ENCODE measurements at places on chromosomes 7 and 10. TPM values are rescaled to one million over a fixed set of nuclear protein-coding genes. Genes with fewer than 3 reads are reported as not detected.

GRCh38 chr10:125815764-125816163 lies 7.3 kb downstream of the UROS start:
- DNase-seq = no peak

Gene NAT16
- not detected for total RNA-seq

- DNase-seq = no peak
Observed at GRCh38 chr7:138243836-138244235, 167.6 kb downstream of the AKR1D1 start.

Gene TRIM50
- not detected for total RNA-seq

DNA sequence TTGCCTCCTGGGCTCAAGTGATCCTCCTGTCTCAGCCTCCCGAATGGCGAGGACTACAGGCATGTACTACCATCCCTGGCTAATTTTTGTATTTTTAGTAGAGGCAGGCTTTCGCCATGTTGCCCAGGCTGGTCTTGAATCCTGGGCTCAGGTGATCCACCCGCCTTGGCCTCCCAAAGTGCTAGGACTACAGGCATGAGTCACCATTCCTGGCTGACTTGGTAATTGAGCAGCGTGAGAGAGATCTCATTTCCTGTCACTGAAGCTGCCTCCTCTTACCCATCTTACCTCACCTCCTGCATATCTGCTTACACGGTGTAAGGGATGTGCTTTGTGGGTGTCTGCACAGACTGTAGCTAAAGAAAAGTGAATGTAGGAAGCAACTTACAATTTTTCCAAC lies 9.7 kb downstream of the IFIT3 start:
- DNase-seq = no peak

Gene PNLIPRP1
- not detected for total RNA-seq

Gene ASZ1
- not detected for total RNA-seq

GRCh38 chr7:44636926-44637325 lies 30.5 kb downstream of the OGDH start:
- DNase-seq = no peak

Gene ZNF33A
- total RNA-seq = 26.2 TPM

DNA sequence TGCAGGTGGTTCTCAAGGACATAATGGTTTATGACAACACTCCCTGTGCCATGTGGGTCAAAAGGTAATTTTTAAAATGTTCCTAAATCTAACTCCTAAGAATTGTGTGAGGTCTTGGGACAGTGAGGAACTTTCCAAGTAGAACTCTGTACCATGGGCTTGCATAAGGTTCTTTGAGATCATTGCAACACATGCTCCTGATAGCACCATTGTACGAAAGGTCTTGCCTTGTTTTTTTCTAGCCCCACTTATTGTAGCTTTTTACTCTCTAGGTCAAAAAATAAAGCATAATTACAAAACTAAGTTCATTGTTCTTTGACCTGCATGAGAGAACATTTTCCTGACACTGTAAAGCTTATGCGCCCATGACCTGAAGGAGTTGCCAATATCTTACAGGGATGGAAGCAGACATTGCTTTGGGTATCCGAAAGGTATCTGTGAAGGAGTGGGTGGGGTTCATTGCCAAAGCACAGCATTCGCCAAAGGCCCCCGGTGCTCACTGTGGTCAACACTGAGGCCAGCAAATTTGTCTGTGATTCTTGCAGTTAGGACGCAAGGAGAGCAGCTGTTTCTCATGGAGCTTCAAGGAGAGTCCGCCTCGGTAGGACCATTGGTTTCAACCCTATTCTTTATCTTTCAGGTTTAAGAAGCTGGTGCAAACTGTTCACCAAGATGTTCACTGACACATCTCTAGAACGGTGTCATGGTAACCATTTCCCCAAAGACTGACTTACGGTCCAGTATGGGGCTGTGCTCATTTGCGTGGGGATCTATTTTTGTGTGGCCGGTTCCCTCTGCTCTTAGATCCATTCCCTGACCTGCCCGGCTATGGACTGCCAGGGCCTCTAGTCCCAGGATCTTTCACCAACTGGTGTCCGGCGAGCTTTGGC lies 7.6 kb upstream of the PRKAG2 start:
- no peak for DNase-seq

Gene LIPJ
- total RNA-seq = not detected

- DNase-seq = no peak
Observed at GRCh38 chr7:50607524-50608125, 42.4 kb upstream of the DDC start.

DNA sequence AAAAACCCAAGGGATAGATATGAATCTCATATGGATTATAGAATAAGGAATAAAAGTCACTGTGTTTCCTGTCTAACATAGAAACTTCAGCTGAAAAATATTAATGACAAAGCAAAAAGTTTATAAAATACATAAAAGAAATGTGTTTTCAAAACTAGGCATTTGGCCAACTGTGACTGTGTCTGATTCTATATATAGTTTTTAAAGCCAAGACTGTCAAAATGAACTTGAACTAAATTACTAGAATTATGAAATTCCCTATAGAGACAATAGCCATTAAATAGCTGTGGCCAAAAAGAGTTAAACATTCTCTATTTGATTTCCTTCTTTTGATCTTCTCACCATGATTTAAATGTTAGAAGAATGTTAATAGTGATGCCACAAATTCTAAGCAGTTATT lies 311.2 kb upstream of the SEMA3D start:
- DNase-seq = no peak

DNA sequence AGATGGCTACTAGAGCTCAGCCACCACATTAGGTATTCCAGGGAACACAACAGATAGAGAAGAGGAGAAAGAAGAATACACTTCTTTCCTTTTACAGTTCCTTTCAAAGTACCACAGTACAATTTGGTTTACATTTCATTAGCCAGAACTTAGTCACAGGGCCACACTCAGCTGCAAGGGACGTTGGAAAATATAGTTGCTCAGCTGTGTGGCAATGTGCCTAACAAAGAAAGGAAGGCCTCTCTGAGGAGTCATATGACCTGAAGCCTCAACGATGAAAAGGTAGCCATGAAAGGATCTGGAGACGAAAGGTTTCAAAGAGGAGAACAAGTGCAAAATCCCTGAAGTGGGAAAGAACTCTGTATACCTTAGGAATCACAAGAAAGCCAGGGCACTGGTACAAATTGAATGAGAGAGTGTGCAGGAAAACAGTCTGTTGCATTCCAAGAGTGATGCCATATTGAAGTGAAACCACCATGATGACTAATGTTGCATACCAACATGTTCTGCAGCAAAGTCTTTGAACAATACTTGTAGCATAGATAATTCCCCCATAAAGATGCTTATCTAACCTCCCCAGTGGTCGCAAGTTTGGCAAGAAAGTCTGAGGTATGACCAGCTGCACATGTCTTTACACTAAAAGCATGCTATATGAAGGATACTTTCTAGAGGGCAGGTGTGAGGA lies 278.9 kb downstream of the HPSE2 start:
- DNase-seq = no peak

Gene LRRC61
- total RNA-seq = 10.8 TPM

Gene TAS2R38
- not detected for total RNA-seq

DNA sequence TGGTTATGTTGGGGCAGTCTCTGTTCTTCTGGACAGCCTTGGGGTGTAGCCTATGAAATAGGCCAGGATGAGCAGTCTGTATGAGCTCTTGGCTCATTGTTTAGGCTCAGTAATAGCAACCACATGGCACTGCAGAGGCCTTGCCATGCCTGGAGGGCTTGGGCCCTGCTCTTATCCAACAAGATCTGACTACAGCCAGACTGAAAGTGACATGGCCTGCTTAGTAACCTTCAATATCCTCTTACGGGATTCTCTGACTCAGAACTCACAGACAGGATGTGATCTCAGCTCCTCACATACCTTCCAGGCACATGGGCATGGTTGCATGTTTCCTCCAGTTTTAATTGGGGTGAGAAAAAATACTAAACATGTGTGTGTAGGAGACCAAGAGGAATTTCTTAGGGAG lies 289.3 kb downstream of the PTEN start:
- DNase-seq = peak; percentile 64

DNA sequence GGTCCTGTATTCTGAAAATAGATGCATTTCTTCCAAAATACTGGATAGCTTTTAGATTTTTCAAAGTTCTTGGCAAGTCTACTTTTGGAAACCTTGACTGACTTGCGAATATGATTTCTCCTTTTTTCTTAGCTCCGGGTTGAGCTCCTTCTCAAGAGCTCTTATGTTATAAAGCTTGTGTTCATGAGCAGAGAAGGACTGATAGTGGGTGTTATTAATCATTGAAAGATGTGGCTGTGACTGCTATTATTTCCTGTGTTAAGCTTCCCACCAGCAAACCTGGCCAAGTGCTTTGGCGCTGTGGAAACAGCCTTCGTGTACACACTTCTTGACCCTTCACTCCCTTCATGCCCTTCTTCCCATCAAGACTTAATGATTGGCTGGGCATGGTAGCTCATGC lies 98.2 kb downstream of the KIAA1217 start:
- no peak for DNase-seq

DNA sequence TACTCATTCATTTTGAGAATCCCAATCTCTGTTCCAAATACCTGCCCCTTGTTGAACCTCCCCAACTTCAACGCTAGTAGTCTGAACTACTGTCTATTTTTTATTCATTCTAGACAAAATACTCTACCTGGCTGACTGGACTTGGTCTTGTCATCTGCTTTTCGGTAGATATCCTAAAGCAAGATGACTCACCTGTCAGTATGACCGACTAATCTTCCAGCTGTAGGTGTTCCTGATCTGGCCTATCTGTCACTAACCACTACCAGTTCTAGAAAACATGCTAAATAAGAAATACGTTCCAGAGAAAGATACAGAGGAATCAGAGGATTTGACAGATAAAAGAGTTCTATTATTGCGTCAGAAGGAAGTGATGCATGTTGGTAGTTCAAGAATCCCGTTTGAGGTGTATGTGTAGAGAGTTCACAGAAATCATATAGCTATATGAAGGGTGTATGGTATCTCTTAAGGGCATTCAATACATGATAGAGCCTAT lies 81.1 kb downstream of the IDE start:
- no peak for DNase-seq

DNA sequence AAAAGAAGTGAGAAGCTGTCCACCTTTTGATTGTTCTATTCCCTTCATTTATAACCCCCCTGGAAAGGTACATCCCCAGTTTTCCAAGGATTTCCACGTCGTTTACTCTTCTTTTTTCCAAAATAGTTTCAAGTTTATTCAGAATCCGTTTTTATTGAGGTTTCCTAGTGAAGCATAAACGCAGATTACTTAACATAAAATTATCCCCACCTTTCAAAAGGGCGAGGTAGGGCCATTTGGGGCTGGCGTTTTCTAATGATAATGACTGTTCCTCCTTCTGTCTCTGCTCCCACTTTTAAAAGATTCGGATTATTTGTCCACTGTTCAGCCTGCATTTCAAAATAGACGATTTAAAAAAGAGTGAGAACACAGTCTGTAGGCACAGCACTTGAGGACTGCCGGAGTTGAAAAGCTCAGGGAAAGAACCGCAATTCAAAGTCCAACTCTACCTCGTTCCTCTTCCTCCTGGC lies 165.2 kb upstream of the PPP1R3A start:
- no peak for DNase-seq

- no peak for DNase-seq
Observed at GRCh38 chr7:46207931-46208634, 287.0 kb upstream of the IGFBP3 start.

DNA sequence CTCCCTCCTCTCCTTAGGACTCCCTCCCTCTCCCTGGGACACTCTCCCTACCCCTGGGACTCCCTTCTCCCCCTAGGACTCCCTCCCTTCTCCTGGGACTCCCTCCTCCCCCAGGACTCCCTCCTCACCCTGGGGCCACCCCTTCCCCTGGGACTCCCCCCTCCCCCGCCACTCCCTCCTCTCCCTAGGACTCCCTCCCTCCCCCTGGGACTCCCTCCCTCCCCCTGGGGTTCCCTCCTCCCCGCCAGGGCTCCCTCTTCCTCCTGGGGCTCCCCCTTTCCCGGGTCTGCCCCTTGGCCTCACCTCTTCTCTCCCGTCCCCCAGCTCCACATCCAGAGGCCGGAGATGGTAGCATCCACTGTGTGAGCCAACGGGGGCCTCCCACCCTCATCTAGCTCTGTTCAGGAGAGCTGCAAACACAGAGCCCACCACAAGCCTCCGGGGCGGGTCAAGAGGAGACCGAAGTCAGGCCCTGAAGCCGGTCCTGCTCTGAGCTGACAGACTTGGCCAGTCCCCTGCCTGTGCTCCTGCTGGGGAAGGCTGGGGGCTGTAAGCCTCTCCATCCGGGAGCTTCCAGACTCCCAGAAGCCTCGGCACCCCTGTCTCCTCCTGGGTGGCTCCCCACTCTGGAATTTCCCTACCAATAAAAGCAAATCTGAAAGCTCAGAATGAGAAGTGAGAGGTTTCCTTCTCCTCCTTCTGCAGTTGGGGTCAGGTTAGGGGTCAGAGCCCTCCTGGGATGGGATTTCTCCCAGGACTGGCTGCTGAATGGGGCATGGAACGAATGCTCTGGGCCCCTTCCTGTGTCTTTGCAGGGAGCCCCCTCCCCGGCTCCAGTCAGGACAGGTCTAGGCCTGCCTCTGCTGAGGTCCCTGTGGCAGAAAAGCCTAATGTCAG lies 1.4 kb upstream of the MUC17 start:
- peak; percentile 12 for DNase-seq

DNA sequence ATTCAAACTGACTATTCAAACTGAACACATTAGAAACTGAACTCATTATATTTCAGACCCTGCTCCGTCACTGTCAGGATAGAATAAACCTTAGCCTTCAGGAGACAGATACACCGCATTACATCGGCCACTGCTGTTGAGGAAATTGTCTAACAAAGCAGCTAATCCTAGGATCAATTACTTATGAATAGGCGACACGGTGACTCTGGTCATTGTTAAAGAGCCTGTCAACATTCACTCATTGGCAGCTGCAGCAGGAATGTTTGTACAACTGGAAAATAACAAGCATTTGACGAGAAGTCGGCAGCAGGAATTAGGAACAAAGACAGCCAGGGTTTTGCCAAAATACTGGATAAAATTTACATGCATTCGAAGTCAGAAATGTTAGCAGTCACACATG lies 112.0 kb upstream of the MKX start:
- DNase-seq = no peak

DNA sequence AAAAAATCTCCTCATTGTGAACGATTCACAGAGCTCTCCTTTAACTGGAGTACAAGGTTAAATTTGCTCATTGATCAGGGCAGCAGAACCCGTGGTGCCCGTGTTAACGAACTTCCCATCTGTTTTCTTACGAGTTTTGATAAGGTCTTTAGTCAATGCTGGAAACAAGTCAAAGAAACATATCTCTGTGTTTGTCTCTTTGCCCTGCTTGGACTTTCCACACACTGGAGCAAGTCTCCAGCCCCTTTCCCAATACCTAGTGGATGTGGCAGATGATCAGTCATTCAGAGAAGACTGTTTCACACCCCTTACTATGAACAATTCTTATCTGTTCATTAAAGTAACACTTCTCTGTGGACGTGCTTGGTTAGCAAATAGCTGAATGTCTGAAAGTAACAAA lies 121.3 kb downstream of the ARID5B start:
- no peak for DNase-seq

DNA sequence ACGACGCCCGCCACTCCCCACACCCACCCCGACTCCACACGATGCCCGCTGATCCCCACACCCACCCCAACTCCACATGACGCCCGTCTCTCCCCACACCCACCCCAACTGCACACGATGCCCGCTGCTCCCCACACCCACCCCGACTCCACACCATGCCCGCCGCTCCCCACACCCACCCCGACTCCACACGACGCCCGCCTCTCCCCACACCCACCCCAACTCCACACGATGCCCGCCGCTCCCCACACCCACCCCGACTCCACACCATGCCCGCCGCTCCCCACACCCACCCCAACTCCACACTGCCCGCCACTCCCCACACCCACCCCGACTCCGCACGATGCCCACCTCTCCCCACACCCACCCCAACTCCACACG lies 317.0 kb downstream of the DNAJB6 start:
- DNase-seq = no peak
